ENCODE measurements at places on chromosomes 3 and 15.

DNA sequence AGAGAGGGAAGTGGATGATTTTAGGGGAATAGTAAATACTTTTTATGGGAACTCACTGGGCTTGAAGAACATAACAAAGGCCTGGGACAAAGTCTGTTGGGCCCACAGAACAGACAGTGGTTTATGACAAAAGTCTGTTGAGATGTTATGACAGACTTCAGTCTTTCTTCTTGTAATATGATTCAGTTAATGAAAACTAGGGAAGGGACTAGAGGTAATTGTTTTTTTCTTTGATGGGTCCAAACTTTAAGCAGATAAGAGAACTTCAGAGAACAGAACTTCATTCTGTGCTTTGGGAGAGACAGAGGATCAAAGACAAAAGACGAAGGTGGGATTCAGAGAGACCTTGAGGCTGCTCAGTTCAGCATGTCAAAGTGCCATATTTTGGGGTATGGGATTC, 9.3 kb downstream of the CRYBG3 start:
- no peak for DNase-seq

GRCh38 chr3:171260899-171261298, 199.3 kb downstream of the TNIK start:
- DNase-seq, result no peak

DNA sequence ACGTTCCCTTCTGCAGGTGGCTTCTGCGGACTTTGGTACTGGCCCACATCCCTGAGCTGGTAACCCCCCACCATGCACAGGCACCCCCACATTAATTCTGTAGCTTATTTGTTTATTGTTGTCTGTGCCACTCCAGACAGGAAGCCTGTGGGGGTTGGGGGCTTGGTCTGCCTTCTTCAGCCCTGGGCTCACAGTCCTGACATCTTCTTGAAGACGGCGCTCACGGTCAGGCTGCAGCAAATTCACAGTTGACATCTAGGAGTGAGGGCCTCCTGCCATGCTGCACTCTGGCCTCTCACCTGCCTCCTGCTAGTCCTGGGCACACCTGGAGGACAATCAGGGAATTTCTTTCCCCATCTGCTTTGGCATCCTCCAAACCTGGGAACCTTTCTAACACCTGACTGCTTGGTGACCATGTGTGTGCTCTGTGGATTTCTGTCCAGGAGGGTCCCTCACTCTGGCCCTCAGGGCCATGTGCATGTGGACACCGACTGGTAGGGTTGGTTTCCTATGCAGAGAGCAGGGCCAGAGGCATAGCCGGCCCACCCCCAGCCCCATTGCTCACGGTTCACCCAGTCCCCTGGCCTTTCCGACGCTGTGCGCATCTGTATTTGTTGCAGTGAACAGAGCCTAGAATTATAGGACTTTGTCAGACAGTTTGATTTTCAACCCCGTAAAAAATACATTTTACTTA, 68.8 kb downstream of the APBA2 start:
- no peak for DNase-seq

- no peak for DNase-seq
Observed at GRCh38 chr3:189805375-189806067, 174.3 kb downstream of the TP63 start.

DNA sequence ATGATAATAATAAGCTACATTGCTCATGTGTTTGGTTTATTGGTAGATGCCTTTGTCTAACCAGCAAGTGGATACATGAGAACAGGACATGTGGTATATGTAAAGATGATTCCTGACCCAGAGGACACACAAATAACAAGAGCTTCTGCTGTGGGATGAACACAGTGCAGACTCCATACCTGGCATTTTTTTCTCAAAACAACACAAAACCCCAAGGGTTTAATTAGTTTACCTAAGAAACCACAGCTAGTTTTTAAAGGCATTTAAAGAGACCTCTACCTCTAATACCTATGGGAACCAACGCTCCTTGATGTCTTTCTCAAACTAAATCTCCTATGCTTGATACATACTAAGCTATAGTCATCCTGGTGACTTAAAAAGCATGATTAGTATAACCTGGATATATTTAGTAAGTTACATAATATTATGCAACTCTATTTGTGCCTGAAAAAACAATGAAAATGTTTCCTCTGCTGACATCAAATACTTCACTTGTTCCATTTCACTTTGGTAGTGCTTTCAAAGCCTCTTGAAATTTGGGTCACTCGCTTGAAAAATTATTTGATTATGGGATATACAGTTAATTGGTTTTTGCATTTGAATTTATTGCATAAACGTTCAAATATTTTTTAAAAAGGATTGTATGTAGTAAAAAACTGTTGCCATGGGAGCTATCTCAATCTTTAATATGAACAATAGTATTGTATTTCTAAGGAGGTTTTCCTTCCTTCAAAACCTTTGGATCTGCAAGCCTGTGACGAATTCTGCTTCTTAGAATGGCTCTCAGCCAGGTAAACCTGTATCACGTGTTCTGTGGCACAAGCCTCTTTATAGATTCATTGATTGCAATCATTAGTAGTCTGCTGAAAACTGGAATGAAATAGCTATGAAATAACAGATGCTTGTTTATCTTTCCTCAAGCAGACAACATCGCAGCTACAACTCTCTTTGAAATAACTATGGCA, 233.0 kb upstream of the KCNMB2 start:
- DNase-seq, result no peak

DNA sequence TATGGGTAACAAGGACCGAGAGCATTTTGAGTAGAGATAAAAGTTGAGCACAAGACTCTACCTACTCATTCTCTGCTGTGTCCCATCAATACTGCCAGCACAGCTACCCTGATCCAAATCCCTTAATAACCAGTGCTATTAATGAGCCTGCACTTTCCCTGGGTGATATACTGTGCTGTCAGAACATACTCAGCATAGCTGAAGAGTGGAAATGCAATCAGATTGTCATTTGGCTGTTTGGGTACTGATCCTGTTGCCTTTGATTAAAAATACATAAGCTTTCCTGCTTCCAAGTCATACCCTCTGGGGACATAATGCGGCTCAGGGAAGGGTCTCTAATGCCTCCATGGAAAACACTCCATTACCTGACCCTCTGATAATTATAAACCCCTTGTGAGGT, 917.5 kb downstream of the SQOR start:
- no peak for DNase-seq

DNA sequence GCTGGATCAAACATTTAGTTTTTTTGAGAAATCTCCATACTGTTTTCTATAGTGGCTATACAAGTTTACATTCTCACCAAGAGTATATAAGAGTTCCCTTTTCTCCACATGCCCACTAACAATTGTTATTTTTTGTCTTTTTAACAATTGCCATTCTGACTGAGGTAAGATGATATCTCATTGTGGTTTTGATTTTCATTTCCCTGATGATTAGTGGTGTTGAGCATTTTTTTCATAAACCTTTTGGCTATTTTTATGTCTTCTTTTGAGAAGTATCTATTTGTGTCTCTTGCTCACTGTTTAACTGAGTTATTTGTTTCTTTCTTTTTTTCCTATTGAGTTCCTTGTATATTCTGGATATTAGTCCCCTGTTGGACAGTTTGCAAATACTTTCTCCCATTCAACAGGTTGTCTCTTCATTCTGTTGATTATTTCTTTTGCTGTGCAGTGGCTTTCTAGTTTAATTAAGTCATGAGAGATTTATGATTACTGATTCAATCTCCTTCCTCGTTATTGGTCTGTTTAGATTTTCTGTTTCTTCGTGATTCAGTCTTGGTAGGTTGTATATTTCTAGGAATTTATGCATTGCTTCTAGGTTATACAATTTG, 6.7 kb upstream of the RNF13 start:
- DNase-seq, result no peak

DNA sequence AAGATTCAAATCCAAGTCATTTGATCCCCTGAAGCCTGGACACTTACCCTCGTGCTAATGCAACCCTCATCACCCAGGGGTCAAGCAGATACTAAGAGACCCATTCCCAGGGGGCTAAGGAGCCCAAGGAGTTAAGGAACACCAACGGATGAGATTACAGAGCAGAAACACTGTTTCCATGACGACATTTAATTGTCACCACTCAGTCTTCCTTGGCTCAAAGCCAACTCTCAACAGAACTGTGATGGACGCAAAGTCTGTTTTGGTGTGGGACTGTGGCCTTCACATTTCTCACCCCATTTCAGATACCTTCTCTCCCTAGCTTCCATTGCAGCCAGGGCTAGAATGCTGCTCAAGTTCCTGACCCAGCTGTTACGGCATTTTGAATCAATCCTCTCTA, 383.5 kb upstream of the WNT5A start:
- no peak for DNase-seq

DNA sequence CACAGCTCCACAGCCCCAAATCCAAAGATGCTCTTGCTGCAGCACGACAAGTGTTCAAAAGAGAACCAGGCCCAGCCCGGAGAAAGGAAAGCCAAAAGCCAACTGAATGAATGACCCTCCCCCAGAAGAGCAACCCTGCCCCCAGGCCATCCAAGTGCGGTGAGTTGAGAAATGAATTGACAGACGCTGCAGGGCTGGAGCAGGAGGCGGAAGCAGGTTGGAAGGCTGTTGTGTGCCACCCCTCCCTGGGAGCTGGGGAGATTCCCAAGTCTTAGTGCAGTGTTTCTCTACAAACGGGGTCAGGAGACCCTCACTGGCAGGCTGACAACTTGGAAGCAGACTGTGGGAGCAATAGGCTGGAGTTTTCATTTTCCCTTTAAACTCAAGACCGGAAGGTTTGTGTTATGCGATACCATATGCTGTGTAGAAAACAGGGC, 3.5 kb upstream of the SPTBN5 start:
- no peak for DNase-seq

- DNase-seq, result no peak
Observed at GRCh38 chr3:54771050-54771449, 156.8 kb downstream of the LRTM1 start.

DNA sequence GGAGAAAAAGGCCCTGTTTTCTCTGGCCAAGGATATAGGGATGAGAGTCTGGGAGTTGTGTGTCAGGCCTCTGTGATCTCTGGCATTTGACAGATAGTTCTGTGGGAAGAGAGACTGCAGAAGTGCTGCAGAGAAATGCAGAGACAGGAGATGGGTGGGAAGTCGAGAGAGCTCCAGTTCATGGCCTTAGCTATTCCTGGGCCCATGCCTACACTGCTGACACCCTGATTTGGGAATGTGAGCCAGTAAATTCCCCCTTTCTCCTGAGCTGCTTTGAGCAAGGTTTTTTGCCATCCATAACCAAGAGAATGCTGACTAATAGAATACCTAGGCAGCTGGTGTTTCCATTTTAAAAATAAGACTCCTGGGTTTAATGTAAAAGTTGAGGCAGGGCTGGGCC, 59.3 kb downstream of the EBLN2 start:
- no peak for DNase-seq

GRCh38 chr15:68317281-68318007, 39.9 kb downstream of the FEM1B start:
- DNase-seq, result no peak

GRCh38 chr3:47491777-47492176, 16.0 kb upstream of the SCAP start:
- DNase-seq, result no peak

GRCh38 chr3:89434621-89435380, 327.4 kb downstream of the EPHA3 start:
- DNase-seq, result no peak

DNA sequence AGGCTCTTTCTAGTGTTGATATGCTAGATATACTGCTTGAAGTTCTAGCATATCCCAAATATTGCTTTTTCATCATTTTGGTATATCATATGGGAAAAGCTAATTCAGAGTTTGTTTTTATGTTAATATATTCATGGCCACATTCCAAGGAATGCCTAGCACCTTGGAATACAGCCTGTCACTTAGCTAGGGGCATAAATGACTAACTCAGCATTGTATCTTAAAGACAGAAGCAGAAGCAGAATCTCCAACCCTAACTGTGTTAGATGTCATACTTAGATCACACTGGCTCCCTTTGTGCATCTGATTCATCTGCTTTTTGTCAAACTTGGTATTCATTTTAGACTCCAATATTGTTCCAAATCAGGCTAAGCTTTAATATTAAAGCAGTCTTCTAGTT, 130.8 kb upstream of the TSPAN3 start:
- no peak for DNase-seq

- DNase-seq, result peak; percentile 21
Observed at GRCh38 chr15:88256279-88257230, at the start of gene NTRK3. Gene NTRK3 (minus strand): TSS chr15:88256739. CDS start chr15:88256153, 586 bp downstream.

DNA sequence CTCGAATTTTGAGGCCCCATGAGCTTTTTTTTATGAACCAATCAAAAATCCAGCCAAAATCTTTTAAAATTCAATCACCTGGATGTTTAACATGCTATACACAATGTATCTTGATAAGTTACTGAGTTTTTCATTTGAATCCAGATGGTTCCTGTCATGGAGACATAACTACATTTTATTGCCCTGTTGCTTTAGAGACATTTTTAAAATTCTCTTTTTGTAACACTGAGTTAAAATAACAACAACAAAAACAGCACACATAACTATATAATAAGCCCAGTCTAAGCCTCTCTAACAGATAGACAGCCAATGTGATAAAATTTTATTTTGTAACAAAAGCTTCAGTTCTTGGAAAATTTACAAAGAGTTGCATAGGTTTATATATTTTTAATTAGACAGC, 1.8 kb downstream of the PROK2 start:
- no peak for DNase-seq

DNA sequence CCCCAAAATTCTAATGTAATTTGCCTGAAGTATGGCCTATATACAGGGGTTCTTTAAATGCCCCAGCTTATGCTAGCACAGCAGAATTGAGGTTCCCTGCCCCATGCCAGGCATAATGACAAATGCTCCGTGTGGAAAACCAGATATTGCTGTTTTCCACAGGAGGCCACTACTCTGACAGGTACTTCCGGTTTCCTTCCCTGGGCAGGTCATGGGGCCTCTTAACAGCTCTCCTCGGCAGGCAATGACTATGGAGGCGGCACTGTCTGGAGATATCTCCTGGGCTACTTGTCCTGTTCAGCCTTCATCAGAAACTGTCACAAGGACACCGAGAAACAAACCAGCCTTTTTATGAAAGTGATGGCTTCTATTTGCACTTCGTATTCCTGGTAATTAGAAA, 54.8 kb downstream of the SLC7A14 start:
- no peak for DNase-seq

- no peak for DNase-seq
Observed at GRCh38 chr3:140285380-140285779, 350.4 kb downstream of the CLSTN2 start.

GRCh38 chr15:40389824-40390595, 7.5 kb downstream of the KNSTRN start:
- no peak for DNase-seq

- no peak for DNase-seq
Observed at GRCh38 chr15:62909257-62909656, 133.3 kb upstream of the TPM1 start.

DNA sequence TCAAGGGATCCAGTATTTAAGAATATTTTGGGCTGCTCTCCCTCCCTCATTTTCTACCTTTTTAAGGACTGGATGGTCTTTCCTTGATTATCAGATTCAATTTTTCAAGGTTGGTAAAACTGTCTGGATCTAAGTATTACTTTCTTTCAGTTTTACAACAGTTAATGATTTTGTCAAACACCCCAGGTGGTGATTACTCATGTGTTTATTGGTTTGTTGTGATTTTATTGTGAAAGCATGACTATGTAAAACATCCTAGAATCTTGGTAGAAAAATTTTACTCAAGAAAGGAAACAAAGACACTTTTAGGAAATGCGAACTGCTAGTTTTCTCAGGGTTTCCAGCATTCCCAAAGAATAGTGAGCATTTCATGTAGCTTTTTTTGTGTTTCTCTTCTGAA, 7.3 kb downstream of the GTF2E1 start:
- DNase-seq, result no peak
